ENCODE measurements at places on chromosomes 3 and 15.

DNA sequence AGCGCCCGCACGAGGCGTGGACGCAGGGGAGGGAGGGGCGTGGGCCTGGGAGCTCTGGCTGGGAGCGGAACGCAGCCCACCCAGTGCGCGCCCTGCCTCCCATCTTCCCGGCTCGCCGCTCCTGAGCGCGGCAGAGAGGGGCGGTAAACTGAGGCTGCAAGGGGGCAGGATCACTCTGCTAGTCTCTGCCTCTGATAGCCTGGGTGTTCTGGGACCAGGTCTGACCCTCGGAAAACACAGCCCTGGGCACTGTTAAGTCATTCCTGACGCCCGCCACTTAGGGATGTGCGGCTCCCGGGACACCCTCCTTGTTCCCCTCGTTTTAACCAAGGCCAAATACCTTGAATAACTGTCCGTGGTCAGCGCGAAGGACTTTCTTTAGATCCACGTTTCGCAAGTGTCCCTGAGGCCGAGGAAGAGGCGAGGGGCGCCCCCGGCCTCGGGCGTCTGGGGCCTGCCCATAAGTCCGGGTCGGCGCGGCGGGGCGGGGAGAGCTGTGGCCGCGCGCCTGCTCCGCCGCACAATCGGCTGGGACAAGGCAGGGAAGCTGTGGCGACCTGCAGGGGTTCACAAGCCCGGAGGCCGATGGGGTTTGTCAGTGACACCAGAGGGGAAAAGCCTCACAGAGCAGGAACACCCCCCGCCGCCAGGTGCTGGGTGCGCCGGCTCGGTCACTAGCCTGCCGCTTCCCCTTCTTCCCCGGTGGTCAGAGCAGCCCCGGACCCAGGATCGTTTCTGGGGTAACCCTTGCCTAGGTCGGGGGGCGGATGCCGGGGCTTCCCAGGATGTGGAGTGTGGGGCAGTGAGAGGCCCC, 1.5 kb downstream of the ITPKA start:
- DNase-seq = no peak

DNA sequence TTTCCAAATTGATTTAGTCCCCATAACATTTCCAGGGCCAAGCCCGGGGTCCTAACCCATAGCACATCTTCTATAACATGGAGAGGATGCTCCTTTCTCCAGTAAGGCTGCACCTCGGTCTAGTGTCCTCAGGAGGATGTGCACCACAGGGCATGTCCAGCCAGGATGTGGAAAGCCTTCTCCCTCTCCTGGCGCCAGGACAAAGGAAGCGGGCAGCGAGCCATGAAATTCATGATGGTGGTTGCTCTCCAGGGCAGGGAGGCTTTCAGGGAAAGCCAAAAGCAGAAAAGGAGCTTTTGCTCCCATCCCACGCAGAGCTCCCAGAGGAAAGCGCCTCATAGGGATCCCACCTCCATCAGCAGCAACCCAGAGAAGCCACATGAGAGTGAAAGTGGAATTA, 220.0 kb downstream of the ADAMTSL3 start:
- DNase-seq = no peak

DNA sequence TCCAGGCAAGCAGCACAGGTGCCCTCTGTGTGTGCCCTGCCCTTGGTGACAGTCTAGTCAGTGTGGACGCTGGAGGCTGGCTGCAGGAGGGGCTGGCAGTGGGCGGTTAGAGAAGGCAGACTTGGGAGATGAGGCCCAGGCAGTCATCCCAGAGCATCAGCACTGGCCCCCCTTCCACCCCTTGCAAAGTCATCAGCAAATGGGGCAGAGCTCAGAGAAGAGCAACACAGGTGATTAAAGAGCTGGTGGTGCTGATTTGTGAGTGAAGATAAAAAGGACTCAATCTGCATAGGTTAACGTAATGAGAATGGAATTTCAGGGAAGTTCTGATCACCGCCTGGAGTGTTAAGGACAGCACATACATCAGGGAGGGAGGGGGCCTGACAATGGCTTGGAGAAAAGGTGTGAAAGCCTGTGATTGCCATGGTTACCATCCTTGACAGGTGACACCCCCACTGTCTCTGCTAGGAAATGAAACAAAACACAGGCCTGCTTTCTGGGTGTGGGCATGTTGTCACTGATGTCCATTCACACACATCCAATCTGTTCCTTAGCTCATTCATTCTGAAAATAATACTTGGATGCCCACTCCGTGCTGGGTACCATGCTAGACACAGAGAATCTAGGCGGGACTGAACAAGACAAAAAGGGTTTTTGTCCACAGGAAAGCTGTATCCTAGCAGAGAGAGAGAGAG, 269.6 kb upstream of the ST8SIA2 start:
- DNase-seq = no peak

DNA sequence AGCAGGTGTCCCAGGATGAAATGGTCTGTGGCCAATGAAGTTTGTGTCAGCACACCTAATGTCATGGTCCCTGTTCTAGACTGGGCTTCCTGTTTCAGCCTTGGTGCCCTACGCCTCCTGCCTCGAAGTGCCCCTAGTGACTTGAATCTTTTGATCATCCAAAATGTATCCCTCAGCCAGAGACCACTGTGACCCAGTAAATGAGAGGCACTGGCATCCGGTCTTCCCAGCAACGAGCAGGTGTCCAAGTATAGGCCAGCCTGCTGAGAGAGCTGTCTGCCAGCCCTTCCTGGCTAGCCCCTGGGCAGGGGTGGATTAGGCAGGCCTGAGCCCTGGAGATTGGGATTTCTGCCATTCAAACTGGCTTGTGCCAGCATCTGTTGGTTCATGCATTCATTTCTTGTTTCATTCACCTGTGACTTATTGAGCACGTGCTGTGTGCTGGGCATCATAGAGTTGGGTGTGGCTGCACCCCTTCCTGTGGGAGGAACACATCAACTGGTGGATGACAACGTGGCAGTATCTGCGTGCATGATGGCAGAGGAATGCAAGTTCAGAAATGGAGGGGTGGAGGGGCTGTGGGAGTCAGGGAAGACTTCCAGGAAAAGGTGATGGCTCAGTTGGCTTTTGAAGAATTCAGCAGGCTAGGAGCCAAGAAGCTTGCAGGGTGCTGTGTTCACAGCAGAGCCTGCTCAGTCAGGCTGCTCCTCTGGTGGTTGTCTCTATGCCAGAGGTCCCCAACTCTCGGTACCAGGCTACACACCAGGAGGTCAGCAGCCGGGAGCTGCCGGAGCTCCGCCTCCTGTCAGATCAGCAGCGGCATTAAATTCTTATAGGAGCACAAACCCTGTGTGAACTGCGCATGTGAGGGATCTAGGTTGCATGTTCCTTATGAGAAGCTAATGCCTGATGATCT, 21.6 kb downstream of the ESYT3 start:
- DNase-seq = no peak

DNA sequence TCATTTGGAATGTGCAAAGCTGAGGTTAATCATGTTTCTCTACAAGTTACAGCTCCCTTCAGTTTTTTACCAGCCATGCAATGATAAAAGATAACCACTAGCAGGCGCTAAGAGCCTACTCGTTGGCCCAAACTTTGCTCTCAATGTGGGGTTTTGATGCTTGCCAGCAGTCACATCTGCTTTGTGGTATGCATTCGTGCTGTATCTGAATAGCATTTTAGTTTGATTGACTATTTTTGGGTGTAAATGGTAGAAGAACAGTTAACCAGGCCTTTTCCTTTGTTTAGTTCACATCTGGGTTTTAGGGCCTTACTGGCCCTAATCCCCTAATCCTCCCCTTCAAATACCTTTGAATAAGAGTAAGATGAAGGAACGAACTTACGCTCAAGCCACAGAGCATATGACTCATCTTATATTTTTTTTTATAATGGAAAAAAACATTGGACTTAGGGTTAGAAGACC, 4.4 kb upstream of the CLDN11 start:
- DNase-seq = peak; percentile 51

GRCh38 chr3:46664188-46664970, 29.1 kb downstream of the ALS2CL start:
- DNase-seq = no peak

DNA sequence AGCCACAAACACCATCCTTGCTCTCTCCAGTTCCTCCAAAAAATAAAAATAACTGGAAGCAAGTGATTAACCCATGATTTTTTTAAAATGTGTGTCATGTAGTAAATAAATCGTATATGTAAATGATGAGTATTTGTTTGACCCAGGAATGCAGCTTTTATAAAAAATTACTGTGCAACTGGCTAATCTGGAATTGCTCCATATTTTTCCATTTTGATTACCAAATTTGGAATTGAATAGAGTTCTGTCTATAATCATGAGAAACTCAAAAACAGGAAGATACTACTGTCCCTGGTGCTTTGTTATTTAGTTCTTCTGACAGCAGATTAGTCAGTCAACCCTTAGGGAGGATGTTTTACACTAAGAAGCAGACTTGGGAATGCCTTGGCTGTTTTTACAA, 116.2 kb downstream of the CCNL1 start:
- DNase-seq = no peak

DNA sequence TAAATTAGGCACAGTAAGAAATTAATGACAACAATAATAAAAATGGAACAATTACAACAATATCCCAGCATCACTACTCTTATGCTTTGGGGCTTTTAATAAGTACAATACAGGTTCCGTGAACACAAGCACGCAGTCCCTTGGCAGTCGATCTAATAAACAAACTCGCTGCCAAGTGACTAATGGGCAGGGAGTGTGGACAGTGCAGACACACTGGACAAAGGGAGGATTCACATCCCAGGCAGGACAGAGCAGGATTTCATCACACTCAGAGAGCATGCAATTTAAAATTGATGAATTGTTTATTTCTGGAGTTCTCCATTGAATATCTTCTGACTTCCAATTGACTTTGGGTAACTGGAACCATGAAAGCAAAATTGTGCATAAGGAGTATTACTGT, 524.1 kb upstream of the CFAP20DC start:
- no peak for DNase-seq

- no peak for DNase-seq
These were observed 52.9 kb upstream of the BCL6 start for GRCh38 chr3:187798126-187798525.

- no peak for DNase-seq
These were observed 39.9 kb downstream of the MASP1 start for GRCh38 chr3:187251599-187251998.

GRCh38 chr3:48966876-48967361, 23.1 kb upstream of the P4HTM start:
- no peak for DNase-seq

- peak; percentile 1 for DNase-seq
These were observed 55.9 kb downstream of the IFT80 start for GRCh38 chr3:160343132-160343531.

Data from CD4-positive, alpha-beta T cell treated with Interleukin-15 for 4 hours (primary cell).